Activated T-helper 1 cell treated with anti-CD3 and anti-CD28 coated beads, Interleukin-2, amount 50 U/mL, for 16 hours (primary cell): ENCODE measurements at places on chromosomes 1 and 21.

DNA sequence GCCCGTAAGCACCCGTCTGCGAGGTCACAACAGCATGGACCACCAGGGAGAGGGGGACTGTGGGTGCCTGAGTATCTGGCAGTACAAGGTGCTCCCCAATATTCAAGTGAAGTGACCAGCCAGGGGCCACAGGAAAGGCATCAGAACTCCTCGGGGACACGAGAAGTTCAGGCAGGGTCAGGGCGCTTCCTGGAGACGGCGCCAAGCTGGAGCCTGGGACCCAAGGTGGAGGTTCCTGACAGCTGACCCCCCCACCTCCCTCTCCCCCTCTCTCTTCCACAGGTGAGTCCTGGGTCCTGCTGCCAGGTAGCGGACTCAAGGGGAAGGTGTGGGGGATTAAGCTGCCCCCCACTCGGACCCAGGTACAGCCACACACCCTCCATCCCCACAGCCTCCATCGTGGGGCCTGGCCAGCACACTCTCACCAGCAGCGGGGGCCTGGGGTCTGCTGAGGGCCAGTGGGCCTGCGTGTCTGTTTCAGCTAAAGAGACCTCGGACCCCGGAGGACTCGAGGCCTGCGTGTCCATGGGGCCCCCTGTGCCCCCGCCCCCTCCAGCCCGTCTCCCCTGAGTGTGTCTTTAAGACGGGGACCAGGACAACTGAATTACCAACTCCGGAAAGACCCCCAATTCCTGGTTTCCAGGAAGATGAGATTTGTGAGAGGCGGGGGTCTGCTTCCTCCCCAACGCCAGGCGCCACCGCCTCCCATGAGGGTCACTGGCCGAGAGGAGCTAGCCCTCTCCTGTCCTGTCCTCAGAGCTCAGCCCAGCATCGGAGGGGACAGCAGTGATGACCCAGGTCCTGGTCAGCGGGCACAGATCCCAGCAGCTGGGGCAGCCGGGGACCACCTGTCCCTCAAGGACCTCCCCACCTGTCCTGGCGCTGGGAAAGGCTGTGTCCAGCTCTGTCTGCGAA, 6.2 kb downstream of the TNFRSF18 start:
- DNase-seq = no peak

DNA sequence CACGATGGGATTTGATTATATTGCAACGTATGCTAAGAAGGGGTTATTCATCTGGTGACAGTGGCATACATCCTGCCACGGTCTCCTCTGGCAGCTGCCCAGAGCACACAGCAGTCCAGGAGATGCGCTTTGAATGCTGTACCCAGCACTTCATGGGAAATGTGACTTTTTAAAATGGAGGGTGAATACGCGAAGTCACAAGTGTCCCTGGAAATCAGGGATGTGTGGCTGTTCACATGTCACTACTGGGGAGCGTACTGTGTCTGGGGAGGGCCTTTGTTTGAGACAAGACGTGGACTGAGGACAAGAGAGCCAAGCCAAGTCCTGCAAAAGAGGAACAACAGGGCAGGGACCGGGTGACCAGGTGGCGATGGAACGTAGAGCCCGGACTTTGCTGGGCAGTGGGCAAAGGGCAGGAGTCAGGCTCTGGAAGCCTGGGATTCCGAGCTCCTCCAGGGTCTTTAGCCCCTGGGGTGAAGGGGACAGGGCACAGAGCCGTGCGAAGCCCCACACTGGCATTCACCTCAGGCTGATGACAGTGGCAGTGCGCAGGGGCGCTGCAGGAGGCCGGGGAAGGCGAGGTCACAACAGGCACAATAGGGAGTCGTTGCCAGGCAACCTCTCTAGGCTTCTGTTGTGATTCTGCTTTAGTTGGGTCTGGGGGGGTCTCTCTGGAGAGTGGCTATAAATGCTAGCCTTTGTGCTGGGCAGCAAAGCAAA, 11.4 kb upstream of the ZBTB21 start:
- DNase-seq = no peak

DNA sequence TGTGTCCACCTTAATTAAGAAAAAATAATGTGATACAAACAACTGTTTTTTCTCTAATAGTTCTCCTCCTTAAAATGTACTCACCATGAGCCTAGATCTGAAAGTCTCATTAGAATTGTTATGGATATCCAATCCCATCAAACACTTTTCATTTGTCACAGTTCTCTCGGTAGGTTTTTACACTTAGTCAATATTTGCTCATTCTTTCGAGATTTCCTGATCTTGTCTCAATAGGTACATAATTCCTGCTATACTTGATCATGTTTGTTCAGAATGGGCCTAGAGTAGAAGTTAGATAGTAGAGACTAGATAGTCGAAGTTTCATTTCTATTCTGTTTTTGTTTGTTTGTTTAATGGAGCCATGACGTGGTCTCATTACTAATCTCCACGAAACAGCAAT, 2005.7 kb downstream of the NCAM2 start:
- DNase-seq = no peak

DNA sequence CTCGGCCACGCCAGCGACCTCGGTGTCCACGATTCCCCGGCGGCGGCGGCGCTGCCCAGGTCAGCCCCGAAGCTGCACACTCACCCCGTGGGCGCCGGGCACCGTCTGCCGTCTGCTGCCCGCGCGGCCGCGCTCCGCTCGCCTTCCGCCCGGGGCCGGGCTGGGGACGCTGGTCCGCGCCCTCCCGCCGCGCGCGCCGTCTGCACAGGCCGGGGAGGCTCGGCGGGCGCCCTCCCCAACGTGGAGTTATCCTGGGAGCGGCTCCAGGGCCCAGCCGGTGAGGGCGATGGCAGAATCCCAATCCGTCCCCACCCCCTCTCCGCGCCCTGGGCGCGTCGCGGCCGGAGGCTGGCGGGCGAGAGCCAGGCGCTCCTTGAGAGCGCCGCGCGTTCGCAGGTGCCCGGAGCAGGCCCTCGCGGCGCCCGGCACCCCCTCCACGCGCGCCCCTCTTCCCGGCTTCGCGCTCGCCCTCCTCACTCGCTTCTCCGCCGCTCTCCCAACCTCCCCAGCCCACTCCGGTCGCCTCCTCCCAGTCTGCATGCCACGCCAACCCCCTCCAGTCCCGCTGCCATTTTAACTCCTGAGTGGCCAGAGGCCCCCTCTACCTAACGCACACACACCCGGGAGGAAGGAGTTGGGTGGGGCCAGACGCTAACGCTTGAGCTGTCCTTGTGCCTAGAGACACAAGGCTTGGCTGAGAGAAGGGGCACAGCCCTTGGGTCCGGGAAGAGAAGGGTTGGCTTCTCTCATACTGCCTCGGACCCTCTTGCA, at the start of gene LRRN2:
Gene LRRN2 (minus strand): TSS at position 503 of the 771 bp plus-strand sequence. CDS start 65,746 bp downstream, outside the sequence.
- no peak for DNase-seq
